Ascending aorta (tissue), 2 donors: ENCODE measurements at places on chromosomes 5 and 9.

DNA sequence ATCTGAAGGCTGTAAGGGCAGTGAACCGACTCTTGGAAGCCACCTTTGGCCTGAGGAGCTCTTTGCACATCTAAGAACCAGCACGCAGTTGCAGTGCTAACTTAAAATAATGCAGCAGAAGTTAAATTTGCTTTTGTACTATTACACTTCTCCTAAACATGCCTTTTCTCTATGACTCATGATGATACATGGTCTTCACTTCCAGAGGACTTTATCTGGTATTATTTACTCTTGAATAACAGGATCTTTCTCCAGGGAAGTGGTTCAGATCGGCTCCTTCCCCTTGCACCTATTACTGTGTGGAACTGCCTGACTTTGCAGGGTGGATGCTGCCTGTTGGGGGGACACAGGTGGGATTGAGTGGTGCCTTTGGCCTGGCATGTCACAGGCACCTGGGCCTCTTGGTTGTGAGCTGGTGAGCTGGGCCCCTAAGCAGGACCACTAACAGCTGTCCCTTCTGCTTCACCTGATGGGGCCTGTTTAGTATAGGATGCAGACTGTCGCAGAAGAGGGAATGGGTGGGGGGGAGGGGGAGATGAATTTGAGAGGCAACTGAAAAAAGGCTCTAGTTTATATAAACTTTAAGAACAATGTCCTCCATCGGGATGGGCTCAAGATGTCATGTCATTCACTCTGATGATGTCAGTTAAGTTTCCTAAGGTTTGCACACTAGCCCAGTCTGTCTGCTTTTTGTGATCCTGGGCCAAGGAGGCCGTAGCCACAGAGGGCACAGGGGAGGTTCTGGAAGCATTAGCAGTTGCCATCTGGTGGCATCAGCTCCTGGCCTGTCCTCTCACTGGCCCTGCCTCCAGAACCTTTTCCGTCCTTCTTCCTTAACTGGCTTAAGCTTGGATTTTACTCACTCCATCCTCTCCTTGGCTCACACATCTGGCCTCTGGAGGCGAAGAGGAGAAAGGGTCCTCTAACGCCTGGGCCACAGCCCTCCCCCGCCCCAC, 33.9 kb upstream of the GABBR2 start:
- DNase-seq, result no peak

DNA sequence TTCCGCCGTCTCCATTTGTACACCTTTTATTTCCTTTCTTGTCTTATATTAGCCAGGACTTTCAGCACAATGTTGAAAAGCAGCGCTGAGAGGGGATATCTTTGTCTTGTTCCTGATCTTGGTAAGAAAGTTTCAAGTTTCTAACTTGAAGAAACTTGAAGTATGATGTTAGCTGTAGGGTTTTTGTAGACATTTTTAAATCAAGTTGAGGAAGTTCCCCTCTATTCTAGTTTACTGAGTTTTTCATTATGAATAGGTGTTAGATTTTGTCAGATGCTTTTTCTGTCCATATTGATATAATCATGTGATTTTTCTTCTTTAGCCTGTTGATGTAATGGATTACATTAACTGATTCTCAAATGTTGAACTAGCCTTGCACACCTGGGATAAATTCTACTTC, 425.7 kb downstream of the PIK3R1 start:
- DNase-seq, result no peak

DNA sequence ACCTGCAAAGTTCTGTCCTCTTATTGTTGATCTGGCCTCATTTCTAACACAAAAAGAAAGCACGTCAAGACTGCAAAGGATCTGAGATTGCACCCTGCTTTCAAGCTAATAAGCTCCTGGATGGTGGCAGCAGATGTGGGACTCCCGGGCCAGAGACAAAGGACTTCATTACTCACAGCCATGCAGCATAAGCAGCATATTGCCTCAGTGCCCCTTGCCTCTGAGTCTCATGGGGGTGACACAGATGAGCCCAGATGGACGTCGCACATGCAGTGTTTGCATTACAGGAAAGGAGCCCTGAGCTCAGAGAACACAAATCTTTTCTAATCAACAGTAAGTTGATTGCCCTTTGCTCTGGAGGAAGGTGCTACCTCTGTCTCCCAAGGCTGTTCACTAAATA, 105.0 kb downstream of the SLC28A3 start:
- DNase-seq, result no peak

DNA sequence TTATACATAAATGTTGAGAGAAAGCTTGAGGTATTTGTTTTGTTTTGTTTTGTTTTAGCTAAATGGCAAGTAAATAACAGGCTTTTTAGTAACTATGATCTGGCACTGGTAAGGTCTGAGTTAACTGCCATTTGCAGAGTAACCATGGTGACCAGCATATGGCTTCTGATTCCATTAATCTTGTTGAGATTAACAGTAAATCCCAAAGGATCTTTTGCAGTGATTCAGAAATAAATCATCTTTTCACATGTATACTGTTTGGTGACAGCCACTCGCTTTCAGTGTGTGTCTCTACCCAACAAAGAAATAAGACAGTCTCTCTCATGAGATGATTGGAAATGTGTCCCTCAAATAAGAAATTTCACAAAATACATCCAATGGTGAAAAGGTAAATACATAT, 235.6 kb downstream of the RAB3C start:
- no peak for DNase-seq

DNA sequence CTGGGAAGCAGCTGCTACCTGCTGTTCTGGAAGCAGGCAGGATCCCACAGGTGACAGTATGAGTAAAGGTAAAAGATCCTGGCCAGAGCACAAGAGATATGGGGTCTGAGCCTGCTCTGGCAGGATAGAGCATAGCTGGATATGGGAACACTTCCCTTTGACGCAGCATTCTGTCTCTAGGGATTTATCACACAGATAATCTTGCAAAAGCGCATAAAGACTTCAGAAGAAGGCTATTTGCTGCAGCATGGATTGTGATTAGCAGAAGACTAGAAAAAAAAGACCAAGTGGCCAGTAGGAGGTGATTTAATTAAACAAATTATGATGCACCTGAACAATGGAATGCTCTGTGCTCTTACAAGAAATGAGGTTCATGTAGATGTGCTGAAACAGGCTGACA, 52.4 kb upstream of the PWWP2A start:
- DNase-seq, result no peak

GRCh38 chr9:7454624-7455023, 345.0 kb downstream of the DMAC1 start:
- no peak for DNase-seq

- DNase-seq, result no peak
Measured at GRCh38 chr5:108143581-108143980, 238.3 kb downstream of the FBXL17 start.

DNA sequence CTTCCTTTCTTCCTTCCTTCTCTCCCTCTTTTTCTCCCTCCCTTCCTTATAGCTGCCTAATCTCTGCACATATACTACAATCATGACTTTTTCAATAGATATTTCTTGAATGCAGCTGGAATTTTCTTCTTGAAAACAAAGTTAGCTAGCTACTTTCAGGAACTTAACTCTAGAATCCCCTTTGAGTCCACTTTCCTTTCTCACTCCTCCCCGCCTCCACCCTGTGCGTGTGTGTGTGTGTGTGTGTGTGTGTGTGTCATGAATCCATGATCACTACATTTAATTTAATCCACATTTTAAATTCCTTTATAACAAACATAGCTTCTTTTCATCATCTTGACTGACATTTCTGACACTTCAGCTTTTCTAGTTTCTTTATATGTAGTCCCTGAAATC, 167.5 kb upstream of the KLF9 start:
- DNase-seq, result no peak

GRCh38 chr5:129135633-129136032, 41.1 kb downstream of the ISOC1 start:
- no peak for DNase-seq

DNA sequence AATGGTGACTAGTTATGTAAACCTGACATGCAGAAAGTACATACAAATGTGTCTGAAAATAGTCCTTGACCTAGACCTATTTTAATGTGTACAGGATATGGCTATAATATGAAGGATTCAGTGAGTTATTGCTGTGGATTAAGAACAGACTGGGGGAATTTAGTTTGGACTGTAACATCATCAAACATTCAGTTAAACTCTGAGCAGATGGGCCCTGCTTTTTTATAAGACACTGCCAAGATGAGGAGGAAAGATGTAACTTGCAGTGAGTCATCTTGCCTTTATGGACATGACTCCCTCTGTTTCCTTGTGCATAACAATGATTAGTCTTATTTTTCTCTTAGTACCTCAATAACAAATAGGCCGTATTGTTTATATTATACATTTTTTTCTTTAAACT, 12.2 kb downstream of the PPP3R2 start:
- no peak for DNase-seq

DNA sequence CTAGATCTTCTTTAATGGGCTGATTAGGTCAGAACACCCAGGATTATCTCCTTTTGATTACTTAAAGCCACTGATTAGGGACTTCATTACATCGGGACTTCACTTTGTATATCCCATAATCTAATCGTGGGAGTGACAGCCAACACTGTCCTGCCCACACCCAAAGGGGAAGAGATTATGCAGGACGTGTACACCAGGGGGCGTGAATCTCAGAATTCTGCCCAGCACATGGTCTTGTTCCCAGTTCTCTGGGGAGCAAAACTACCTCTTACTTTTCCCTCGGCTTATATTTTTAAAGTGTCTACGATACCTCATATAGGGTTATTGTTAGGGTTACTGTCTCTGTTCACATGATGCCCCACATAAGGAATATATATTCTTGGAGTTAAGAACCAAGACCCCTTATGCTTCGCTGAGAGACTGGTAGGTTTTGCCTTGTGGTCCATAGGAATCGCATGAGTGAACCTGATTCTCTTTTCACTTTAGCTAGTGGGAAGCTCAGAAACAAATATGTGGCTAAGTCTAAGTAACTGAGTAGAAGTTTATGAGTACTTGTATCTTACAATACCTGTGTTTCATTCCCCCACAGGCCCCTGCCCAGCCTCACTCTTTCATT, 192.7 kb downstream of the GNA14 start:
- DNase-seq, result no peak

DNA sequence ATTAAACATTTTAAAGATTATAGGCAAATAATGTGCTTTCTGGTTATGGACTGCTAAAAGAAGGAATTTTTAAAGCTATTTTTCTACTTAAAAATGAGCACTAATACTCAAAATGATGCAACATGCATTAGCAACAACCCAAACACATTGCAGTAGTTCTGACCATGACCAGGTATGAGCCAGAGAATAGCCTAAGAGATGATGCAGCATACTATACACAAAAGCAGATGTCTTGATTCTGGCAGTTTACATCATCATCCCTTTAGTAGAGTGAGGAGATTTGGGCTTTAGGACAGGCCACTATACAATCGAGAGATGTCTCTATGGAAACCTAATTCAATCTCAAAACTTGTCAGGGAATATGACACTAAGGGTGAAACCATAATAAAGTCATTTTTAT, 307.1 kb downstream of the PRR16 start:
- DNase-seq, result no peak

- DNase-seq, result no peak
Measured at GRCh38 chr5:56871777-56872176, 37.6 kb upstream of the SETD9 start.

DNA sequence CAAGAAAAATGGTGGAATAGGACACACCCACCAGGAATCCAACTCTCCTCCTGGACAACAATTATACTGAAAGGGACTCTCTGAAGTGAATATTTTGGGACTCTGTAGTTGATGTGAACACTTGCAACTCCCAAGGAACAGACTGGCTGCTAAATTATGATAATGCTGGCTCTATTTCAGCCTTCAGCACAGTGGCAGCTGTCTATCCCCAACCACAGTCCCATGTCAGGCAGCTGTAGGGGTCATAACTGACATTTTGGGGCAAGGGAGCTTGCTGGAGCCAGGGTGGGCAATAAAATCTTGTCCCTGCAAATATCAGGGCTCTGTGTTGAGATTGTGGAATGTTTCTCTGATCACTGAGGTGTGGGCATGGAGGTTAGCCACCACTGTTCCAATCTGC, 14.2 kb downstream of the SPATA31E1 start:
- DNase-seq, result no peak

GRCh38 chr5:116135344-116135743, 50.5 kb downstream of the COMMD10 start:
- no peak for DNase-seq

DNA sequence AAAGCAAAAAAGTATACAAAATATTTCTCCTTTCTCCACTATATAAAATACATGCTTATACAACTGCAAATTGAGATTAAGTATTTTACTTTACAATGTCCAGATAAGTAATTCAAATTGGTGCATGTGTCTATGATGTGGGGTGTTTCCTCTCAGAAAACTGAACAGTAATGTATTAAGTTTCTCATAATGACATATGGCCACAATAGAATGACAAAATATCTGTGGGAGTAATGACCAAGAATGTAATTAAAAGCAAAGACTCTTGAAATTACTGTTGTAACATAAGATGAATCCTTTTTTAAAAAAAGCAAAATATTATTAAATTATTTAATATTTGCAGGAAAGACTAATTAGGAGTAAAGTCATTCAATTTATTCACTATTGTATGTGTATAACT, 155.1 kb downstream of the RFX3 start:
- no peak for DNase-seq

GRCh38 chr5:142969624-142970439, 199.7 kb downstream of the ARHGAP26 start:
- no peak for DNase-seq

DNA sequence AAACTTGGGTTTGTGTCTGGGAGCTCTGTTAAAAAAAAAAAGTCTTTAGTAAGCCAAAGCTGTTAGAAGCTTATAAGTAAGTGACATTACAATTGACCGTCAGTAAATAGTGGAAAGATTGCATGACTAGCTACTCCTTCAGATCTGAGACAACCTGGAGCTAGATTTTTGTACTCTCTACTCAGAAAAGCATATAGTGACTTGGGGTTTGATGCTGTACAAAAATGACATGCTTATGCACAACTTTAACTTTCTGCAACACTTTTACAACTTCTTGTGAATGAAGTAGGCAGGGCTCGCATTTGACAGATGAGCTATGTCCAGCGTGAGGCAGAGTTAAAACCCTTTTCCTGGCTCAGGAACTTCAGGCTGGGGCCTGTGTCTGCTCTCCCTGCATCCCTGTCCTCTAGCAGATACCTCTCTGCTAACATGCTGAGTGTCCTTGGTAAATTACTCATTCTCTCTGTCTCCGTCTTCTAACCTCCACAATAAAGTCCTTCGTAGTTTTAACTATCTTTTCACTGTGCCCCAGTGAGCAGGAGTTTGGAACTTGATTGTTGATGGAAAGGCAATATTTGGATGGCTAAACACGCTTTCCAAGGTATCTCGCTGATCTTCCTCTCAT, 471 bp upstream of the GHR start:
- no peak for DNase-seq

DNA sequence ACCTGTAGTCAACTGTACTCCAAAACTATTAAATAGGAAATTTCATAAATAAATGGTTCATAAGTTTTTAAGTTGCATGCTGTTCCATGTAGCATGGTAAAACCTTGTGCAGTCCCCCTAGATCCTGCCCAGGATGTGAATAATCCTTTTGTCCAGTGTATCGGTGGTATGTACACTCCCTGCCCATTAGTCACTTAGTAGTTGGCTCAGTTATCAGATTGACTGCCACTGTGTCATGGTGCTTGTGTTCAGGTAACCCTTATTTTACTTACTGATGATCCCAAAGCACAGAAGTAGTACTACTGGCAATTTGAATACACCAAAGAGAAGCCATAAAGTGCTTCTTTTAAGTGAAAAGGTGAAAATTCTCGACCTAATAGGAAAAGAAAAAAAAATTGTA, 134.2 kb downstream of the RNF180 start:
- DNase-seq, result no peak

GRCh38 chr9:20315677-20316076, 306.6 kb downstream of the MLLT3 start:
- no peak for DNase-seq
